ENCODE measurements at places on chromosomes 6 and 20.

DNA sequence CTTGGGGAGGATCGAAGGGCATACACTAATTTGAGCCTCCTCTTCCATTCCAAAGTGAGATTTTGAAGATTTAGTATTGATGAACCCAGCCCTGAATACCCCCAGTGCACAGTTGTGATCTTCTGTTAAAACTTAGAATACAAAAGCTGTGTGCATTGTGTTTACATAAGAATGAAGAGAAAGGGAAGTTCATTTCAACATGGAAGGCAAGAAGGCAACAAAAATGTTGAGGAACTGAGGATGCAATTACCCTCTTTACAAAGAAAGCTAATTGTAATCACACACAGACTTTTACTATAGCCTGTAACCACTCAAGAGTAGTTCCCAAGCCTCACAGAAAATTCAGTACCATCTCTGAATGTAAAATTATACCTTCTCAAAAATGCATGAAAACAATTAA lies 49.3 kb downstream of the GFOD1 start:
- no peak for DNase-seq

DNA sequence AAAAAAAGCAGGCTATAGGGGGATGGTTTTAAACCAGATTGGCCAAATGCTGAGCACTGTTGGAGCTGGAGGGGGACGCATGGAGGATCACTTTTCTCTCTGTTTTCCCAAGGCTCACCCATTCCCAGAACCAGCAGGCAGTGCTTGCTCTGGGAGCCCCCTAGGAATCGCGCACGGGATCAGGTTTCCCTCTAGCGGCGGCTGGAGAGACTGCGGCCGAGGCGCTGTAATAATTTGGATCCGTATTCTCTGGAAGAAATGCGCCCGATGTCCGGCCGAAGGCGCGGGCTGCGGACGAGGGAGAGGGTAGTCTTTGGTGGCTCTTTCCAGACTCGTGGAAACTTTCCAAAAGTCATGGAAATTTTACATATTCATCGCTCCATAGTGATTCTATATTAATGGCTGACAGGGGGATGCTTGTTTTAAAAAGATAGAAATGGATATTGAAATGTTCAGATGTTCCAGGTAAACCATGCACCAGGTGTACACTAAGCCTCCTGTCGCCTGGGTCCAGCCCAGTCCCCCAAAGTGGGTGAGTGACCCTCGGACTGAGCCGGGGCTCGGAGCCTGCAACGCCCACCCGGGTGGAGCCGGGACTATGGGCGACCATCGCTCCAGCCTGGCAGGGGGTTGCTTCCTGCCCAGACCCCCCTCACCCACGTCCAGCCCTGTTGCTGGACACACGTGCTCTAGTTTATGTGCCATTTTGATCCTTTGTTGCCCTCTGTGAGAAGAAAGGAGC lies 78.7 kb upstream of the PHACTR3 start:
- DNase-seq: peak; percentile 36

- no peak for DNase-seq
Measured at GRCh38 chr6:110098511-110099116, 80.9 kb downstream of the WASF1 start.

DNA sequence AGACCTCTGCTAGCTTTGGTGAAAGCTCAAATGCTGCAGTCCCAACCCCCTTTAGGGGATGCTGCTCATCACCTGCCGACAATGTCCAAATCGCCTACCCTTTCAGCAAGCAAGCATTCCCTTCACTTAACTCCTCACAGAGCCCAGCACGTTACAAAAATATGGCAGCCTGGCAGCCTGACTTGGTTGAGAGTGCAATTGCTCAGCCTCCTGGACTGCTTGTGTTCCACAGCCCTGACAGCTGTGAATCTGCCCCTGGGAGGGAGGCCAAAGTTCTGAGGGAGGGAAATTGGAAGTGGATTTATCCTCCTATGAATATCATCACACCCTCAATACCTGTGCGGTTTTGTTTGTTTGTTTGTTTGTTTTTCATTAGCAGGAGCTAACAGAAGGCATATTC lies 231.0 kb downstream of the HIVEP2 start:
- DNase-seq: no peak

GRCh38 chr6:116268589-116269293 lies 11.0 kb downstream of the TSPYL1 start:
- DNase-seq: peak; percentile 83

- no peak for DNase-seq
Measured at GRCh38 chr20:63167026-63167917, 48.7 kb downstream of the YTHDF1 start.

GRCh38 chr6:167988945-167989841 lies 8.3 kb upstream of the KIF25 start:
- DNase-seq: no peak

GRCh38 chr20:6767536-6768227 lies at the start of gene BMP2:
Gene BMP2 (plus strand): TSS chr20:6767686. CDS start chr20:6770127, 2,441 bp downstream.
- peak; percentile 70 for DNase-seq

DNA sequence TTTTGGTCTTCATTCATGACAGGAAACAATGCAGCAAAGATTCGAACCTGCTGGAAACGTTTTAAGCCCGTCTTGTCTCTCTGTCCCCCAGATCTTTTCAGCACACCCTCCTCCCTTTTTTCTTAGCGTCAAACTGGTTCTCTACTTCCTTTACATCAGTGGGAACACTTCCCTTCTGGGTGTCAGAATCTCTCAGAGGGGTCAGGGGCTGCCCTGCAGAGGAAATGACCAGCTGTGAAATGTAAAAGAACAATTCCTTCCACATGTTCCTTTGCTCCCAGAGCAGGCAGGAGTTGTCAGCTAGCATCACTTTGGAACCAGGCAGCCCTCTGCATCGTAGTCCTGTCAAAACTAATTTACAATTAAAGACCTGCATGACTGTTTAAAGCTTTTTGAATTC lies 619.0 kb downstream of the TFAP2A start:
- no peak for DNase-seq
